A549 treated with CpdA at 1 μM for 4 hours (cell line): ENCODE measurements at places on chromosomes 1 and 21. TPM values are rescaled to one million over a fixed set of nuclear protein-coding genes. Genes with fewer than 3 reads are reported as not detected.

Gene ADCY10
- 0.07 to 0.20 TPM (median 0.08 TPM) in 3 of 5 replicates, not detected in the others for total RNA-seq

Gene NLRP3
- total RNA-seq = not detected in 5 replicates

Gene SDC3
- 6.5 to 10.8 TPM (median 8.4 TPM) in 5 replicates for total RNA-seq

Gene HSPA6
- total RNA-seq = 1.4 to 11.8 TPM (median 3.5 TPM) in 5 replicates

Gene IFNLR1
- 0.73 to 1.6 TPM (median 1.1 TPM) in 5 replicates for total RNA-seq

Gene TNFAIP8L2
- total RNA-seq = not detected in 5 replicates

Gene FOXJ3
- total RNA-seq = 16.6 to 20.9 TPM (median 18.1 TPM) in 5 replicates

Gene SLC30A10
- 0.05 to 0.12 TPM (median 0.07 TPM) in 3 of 5 replicates, not detected in the others for total RNA-seq

Gene BCAN
- total RNA-seq = 0.08 to 0.12 TPM in 2 of 5 replicates, not detected in the others

Gene CLDN17
- total RNA-seq = not detected in 5 replicates

Gene MYCL
- total RNA-seq = 0.99 to 1.4 TPM (median 1.3 TPM) in 5 replicates

Gene PLD5
- 0.94 to 2.5 TPM (median 1.4 TPM) in 5 replicates for total RNA-seq

Gene SRSF10
- 79.8 to 90.0 TPM (median 81.8 TPM) in 5 replicates for total RNA-seq

Gene CYP4A22
- not detected in 5 replicates for total RNA-seq

Gene WNT3A
- 0.02 to 0.06 TPM (median 0.05 TPM) in 3 of 5 replicates, not detected in the others for total RNA-seq

Gene KCNJ15
- 0.12 to 0.50 TPM (median 0.26 TPM) in 5 replicates for total RNA-seq

Gene MYOM3
- 5.5 to 7.5 TPM (median 6.2 TPM) in 5 replicates for total RNA-seq

Gene CFHR3
- 0.09 to 0.23 TPM (median 0.13 TPM) in 4 of 5 replicates, not detected in the other for total RNA-seq

Gene OSCP1
- 5.0 to 8.1 TPM (median 6.1 TPM) in 5 replicates for total RNA-seq

Gene UAP1
- 27.0 to 34.5 TPM (median 29.1 TPM) in 5 replicates for total RNA-seq

Gene PGD
- 1,064 to 1,187 TPM (median 1,133 TPM) in 5 replicates for total RNA-seq

Gene RCSD1
- 0.07 to 0.15 TPM (median 0.09 TPM) in 4 of 5 replicates, not detected in the other for total RNA-seq

Gene ATXN7L2
- total RNA-seq = 1.7 to 2.8 TPM (median 2.6 TPM) in 5 replicates

Gene AUNIP
- 5.4 to 6.2 TPM (median 6.1 TPM) in 5 replicates for total RNA-seq

Gene SLC35F3
- total RNA-seq = 3.8 to 5.9 TPM (median 5.5 TPM) in 5 replicates

Gene SASS6
- 3.9 to 4.5 TPM (median 4.3 TPM) in 5 replicates for total RNA-seq

Gene LIN9
- 7.1 to 9.0 TPM (median 7.4 TPM) in 5 replicates for total RNA-seq

Gene PLXNA2
- 0.50 to 1.0 TPM (median 0.87 TPM) in 5 replicates for total RNA-seq

Gene CACNA1S
- 0.02 TPM in 1 of 5 replicates, not detected in the others for total RNA-seq

Gene RNU1-1
- not detected in 5 replicates for total RNA-seq

Gene GBP6
- not detected in 5 replicates for total RNA-seq

Gene LEMD1
- total RNA-seq = not detected in 5 replicates

Gene ALPL
- 0.15 to 0.43 TPM (median 0.32 TPM) in 5 replicates for total RNA-seq
